ENCODE measurements at places on chromosomes 4 and X. TPM values are rescaled to one million over a fixed set of nuclear protein-coding genes. Genes with fewer than 3 reads are reported as not detected.

FAM47A gene
- total RNA-seq, result not detected

KCTD8 gene
- total RNA-seq, result not detected

TLR2 gene
- total RNA-seq, result 0.55 TPM

PCDH19 gene
- 0.69 TPM for total RNA-seq

GLUD2 gene
- total RNA-seq, result 0.92 TPM

GTPBP6 gene
- 35.5 TPM for total RNA-seq

PPP1R2C gene
- not detected for total RNA-seq

SH3RF1 gene
- 14.6 TPM for total RNA-seq

ADGRG2 gene
- not detected for total RNA-seq

HTRA3 gene
- total RNA-seq, result 12.5 TPM

SMIM10 gene
- 1.8 TPM for total RNA-seq

CTSO gene
- 15.6 TPM for total RNA-seq

MAGEE1 gene
- total RNA-seq, result 0.89 TPM

PCYT1B gene
- 0.92 TPM for total RNA-seq

GAK gene
- 48.1 TPM for total RNA-seq

ABCE1 gene
- 121 TPM for total RNA-seq

TECRL gene
- not detected for total RNA-seq

LANCL3 gene
- 0.83 TPM for total RNA-seq

KLB gene
- total RNA-seq, result not detected

NUDT11 gene
- 10.7 TPM for total RNA-seq

SORBS2 gene
- total RNA-seq, result 15.8 TPM

PTCHD1 gene
- total RNA-seq, result not detected

CPE gene
- 8.0 TPM for total RNA-seq

CXCL6 gene
- 47.2 TPM for total RNA-seq

CFAP299 gene
- 1.5 TPM for total RNA-seq

MBTPS2 gene
- total RNA-seq, result 22.1 TPM

CYBB gene
- not detected for total RNA-seq

CFAP97 gene
- total RNA-seq, result 34.7 TPM

SLC34A2 gene
- total RNA-seq, result not detected

GAGE1 gene
- total RNA-seq, result not detected

HS6ST2 gene
- 0.42 TPM for total RNA-seq

SASH3 gene
- not detected for total RNA-seq

POLN gene
- 5.3 TPM for total RNA-seq

RPS6KA3 gene
- 92.4 TPM for total RNA-seq

AP1S2 gene
- 49.9 TPM for total RNA-seq

RPL36A gene
- total RNA-seq, result 649 TPM

TASL gene
- not detected for total RNA-seq

CPEB2 gene
- total RNA-seq, result 19.6 TPM

FRMD7 gene
- total RNA-seq, result 0.05 TPM

HSFX3 gene
- total RNA-seq, result not detected
